IMR-90 (cell line): ENCODE measurements at places on chromosomes 7 and 10. TPM values are rescaled to one million over a fixed set of nuclear protein-coding genes. Genes with fewer than 3 reads are reported as not detected.

- DNase-seq, result no peak
- H3K27me3 ChIP-seq, result no peaks in the 10 kb centered on the region; the same call in 1 of the 2 replicates
- H3K27ac ChIP-seq, result no peak overlapping the region
- H3K4me1 ChIP-seq, result no peaks in the 10 kb centered on the region
- no peak overlapping the region for H3K4me3 ChIP-seq
Measured at GRCh38 chr10:124551097-124551496, 89.5 kb downstream of the LHPP start.

GRCh38 chr7:104096683-104097082, 107.2 kb upstream of the RELN start:
- H3K36me3 ChIP-seq, result no peaks in the 10 kb centered on the region
- peaks cover 3% of the 10 kb centered on the region; the same call in 1 of the 2 replicates for H3K27me3 ChIP-seq
- DNase-seq, result peak; percentile 18
- H3K27ac ChIP-seq, result no peak overlapping the region

DNA sequence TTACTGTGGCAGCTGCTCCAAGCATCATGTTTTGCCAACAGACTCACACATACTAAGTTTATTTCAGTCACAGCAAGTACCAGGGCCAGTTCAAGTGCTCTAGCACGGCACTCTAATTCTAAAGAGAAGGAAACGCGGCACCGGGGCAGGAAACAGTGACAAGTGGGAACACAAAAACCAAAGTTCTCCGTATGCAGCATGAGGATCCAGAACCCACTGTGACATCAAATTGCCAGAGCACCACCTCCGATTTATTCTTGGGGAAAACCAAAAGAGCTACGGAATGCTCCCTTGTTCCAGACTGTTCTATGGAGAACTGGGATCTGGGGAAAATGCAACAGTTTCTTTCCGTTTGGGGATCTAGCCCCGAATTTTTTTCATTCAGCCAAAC, 448 bp upstream of the PTER start:
- no peaks in the 10 kb centered on the region for H3K27me3 ChIP-seq
- H3K4me1 ChIP-seq, result no peaks in the 10 kb centered on the region
- no peaks in the 10 kb centered on the region for H3K36me3 ChIP-seq
- peak overlapping the region; percentile 52 for H3K4me3 ChIP-seq

- H3K4me3 ChIP-seq, result no peak overlapping the region
- no peaks in the 10 kb centered on the region for H3K4me1 ChIP-seq
- no peaks in the 10 kb centered on the region for H3K36me3 ChIP-seq
- H3K27me3 ChIP-seq, result no peaks in the 10 kb centered on the region
- DNase-seq, result no peak
Measured at GRCh38 chr10:5854131-5854475, 35.6 kb downstream of the ANKRD16 start.

GRCh38 chr10:114083040-114083439, 39.4 kb downstream of the ADRB1 start:
- H3K36me3 ChIP-seq, result no peaks in the 10 kb centered on the region
- no peak overlapping the region for H3K27ac ChIP-seq
- peaks cover 8% of the 10 kb centered on the region for H3K27me3 ChIP-seq
- H3K4me1 ChIP-seq, result no peaks in the 10 kb centered on the region

DNA sequence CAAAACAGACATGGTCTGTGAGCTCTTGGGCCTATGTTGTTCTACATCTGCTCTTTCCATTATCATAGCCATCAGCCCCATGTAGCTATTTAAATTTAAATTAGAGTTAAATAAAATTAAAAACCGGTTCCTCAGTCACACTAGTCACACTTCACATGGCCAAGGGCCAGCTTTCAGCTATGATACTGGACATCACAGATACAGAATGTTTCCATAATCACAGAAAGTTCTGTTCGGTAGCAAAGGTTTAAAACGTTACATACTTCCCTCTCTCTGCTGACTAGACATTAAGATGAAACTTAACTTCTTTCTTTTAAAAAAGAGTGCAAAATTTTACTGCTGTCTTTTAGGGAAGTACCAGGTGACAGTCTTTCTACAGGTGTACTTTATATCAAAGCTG, 43.0 kb downstream of the SRPK2 start:
- H3K27ac ChIP-seq, result no peak overlapping the region
- DNase-seq, result no peak
- H3K4me3 ChIP-seq, result no peak overlapping the region
- no peaks in the 10 kb centered on the region for H3K27me3 ChIP-seq

- peaks cover 9% of the 10 kb centered on the region for H3K36me3 ChIP-seq
- H3K4me3 ChIP-seq, result no peak overlapping the region
- H3K4me1 ChIP-seq, result peaks cover 13% of the 10 kb centered on the region
- peak overlapping the region; percentile 99 for H3K27ac ChIP-seq
- peak; percentile 98 for DNase-seq
- no peaks in the 10 kb centered on the region for H3K27me3 ChIP-seq
Measured at GRCh38 chr7:137081321-137082093, 213.1 kb downstream of the CHRM2 start.

DNA sequence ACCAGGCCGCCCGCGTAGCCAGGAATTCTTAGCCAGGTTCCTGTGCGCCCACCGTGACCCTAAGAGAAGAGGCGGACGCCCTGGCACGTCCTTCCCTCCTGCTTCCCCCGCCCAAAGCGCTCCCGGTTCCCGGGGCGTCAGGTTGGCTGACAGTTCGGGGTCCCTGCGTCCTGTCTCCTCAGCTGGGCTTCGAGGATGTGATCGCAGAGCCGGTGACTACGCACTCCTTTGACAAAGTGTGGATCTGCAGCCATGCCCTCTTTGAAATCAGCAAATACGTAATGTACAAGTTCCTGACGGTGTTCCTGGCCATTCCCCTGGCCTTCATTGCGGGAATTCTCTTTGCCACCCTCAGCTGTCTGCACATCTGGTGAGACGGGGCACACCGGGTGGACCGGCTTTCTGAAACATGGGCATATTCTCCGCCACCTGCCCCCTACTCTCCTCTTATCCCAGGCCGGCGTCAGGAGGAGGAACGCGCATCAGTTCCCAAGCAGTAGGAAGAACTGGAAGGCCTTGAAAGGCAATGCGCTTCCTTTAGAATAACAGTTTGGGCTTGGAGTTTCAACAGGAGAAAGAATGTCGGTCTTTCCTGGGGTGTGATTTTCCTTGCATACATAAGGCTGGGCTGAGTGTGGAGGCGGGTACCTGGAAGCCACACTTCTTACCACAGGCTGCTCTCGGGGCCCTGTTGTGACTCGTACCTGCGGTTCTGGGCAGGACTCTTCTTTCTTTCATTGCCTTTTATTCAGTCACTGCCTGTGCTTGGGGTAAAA, 728 bp downstream of the CAV2 start:
- peaks cover 2% of the 10 kb centered on the region for H3K36me3 ChIP-seq

Gene ZPBP
- total RNA-seq, result not detected in 2 replicates
